ENCODE measurements at places on chromosomes 11 and 22. TPM values are rescaled to one million over a fixed set of nuclear protein-coding genes. Genes with fewer than 3 reads are reported as not detected.

LGALS12 gene
- total RNA-seq: not detected

MAJIN gene
- total RNA-seq: not detected

DNAJC24 gene
- total RNA-seq: 8.3 TPM

LUZP2 gene
- under 0.01 TPM for total RNA-seq

LRRC32 gene
- total RNA-seq: 79.8 TPM

MDK gene
- total RNA-seq: 21.2 TPM

SDF2L1 gene
- 53.1 TPM for total RNA-seq

DEFB131B gene
- not detected for total RNA-seq

MMP13 gene
- not detected for total RNA-seq

TYR gene
- total RNA-seq: not detected

C22orf15 gene
- 0.81 TPM for total RNA-seq

TSPAN32 gene
- total RNA-seq: not detected

MYEOV gene
- 0.49 TPM for total RNA-seq

BID gene
- total RNA-seq: 50.2 TPM

CCDC88B gene
- total RNA-seq: 2.4 TPM

ZNF214 gene
- 1.8 TPM for total RNA-seq

APOA5 gene
- total RNA-seq: not detected

MS4A6E gene
- not detected for total RNA-seq

MUC6 gene
- total RNA-seq: not detected

SUSD2 gene
- 0.31 TPM for total RNA-seq
